CD14-positive monocyte (primary cell): ENCODE measurements at places on chromosomes 5 and 9. TPM values are rescaled to one million over a fixed set of nuclear protein-coding genes. Genes with fewer than 3 reads are reported as not detected.
A peak's percentile ranks its signal among the peaks of the same experiment; 100 is the strongest.

DNA sequence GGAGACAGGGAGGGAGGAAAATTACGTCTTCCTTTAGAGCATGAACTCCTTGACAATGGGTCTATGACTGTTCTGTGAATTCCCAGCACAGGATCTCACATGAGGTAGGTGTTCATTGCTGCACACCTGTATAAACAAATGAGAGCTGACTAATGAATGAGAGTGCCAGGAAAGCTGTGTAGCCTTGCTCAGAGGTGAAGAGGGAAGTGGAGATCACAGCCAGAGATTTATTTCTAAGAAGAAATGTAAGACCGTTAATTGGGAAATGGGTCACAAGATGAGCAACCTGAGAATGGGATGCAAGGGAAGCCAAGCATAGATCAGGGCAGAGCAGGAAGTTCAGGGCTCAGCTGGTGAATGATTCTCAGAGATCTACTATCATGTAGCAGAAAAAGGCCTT is 295.1 kb downstream of the CDK5RAP2 start:
- H3K36me3 ChIP-seq, result no peaks in the 10 kb centered on the region
- no peak overlapping the region for H3K4me3 ChIP-seq
- no peaks in the 10 kb centered on the region for H3K27me3 ChIP-seq

- no peak overlapping the region for H3K27ac ChIP-seq
- peaks cover 4% of the 10 kb centered on the region for H3K4me1 ChIP-seq
- no peaks in the 10 kb centered on the region for H3K27me3 ChIP-seq
- H3K36me3 ChIP-seq, result no peaks in the 10 kb centered on the region
Measured at GRCh38 chr9:70613024-70613768, 198.7 kb upstream of the KLF9 start.

- no peaks in the 10 kb centered on the region for H3K36me3 ChIP-seq
- H3K4me1 ChIP-seq, result peaks cover 30% of the 10 kb centered on the region
- no peaks in the 10 kb centered on the region for H3K27me3 ChIP-seq
- peak overlapping the region; percentile 4 for H3K4me3 ChIP-seq
Measured at GRCh38 chr5:170405817-170406216, 16.6 kb upstream of the KCNMB1 start.

The ITGA2 gene
- polyA plus RNA-seq, result 0.01 TPM in 1 of 2 replicates, not detected in the other

- H3K36me3 ChIP-seq, result no peaks in the 10 kb centered on the region
- no peak for DNase-seq
- H3K27me3 ChIP-seq, result no peaks in the 10 kb centered on the region
- no peaks in the 10 kb centered on the region for H3K4me1 ChIP-seq
- H3K27ac ChIP-seq, result no peak overlapping the region
Measured at GRCh38 chr5:124678922-124679519, 67.4 kb downstream of the ZNF608 start.

DNA sequence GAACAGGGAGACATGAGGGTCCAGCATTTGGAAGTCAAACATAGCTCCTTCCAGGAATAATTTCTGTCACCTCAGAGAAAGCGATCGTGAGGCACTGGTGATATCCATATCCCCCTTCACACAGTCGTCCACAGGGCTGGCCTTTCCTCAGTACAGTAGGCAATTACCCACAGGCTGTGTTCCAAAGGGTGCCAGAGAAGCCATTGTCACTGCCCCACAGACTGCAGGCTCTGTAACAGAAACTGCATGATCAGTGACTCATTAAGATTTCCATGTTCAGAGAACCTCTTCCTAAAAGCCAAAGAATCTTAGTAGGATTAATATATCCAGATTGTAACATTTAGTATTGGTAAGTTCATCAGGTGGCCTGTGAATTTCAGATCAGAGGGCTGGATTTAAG is 127.6 kb downstream of the RPS23 start:
- no peaks in the 10 kb centered on the region for H3K4me1 ChIP-seq
- H3K27me3 ChIP-seq, result no peaks in the 10 kb centered on the region
- no peak overlapping the region for H3K4me3 ChIP-seq
- DNase-seq, result no peak

DNA sequence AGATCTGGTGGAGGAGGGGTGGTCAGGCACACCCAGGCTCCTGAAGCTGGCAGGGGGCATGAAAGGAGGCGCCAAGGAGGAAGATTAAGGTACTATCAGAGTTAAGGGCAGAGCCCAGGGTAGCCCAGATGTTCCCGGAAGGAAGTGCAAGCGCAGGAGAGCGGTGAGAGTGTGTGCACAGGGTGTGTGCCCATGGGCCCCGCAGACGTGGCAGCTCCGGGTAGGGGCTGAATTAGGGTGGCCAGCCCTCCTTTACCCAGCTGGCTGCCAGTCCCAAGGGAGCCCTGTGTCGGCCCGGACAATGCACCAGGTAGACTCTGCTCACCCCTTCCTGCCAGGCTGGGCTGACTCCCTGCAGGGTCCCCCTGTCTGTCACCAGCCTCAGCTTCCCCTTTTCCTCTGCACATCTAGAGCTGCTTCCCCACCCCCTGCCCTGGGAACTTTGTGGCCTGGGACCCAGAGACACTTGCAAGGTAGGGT is at the start of gene SMIM33:
TSS of gene SMIM33 (plus strand) at position 184 of the 480 bp plus-strand sequence. CDS start at position 302, 118 bp downstream.
- H3K4me1 ChIP-seq, result peaks cover 79% of the 10 kb centered on the region
- no peak within 1 kb of the TSS for H3K27ac ChIP-seq
- H3K36me3 ChIP-seq, result peaks cover 4% of the 10 kb centered on the region
- H3K27me3 ChIP-seq, result no peaks in the 10 kb centered on the region
- peak; percentile 60 for DNase-seq
- H3K4me3 ChIP-seq, result peak within 1 kb of the TSS; percentile 55

The SELENOP gene
- 0.24 TPM for polyA plus RNA-seq
